Progenitor cell of endocrine pancreas (in vitro differentiated cells): ENCODE measurements at places on chromosomes 6 and 20. TPM values are rescaled to one million over a fixed set of nuclear protein-coding genes. Genes with fewer than 3 reads are reported as not detected.

DNA sequence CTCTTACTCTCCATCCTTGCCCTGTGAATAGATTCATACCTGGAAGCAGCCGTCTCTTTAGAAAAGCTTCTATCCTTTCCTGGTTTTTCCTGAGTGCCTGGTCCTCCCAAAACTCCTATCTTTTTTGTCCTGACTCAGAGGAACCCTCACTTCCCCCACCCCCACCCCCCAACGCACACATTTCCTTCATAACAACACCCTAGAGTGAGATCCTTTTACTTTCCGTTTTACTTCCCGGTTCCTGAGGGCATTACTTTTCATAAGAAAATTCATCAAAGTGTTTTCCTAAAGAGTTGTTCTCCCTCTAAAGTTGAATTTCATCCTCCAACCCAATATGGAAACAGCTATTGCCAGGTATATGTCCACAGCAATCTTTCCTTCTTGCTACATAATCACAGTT is 327.0 kb downstream of the NRN1 start:
- DNase-seq: no peak
- no peak overlapping the region for H3K4me3 ChIP-seq
- H3K27ac ChIP-seq: peak overlapping the region; percentile 71
- peaks cover 12% of the 10 kb centered on the region for H3K4me1 ChIP-seq

GRCh38 chr6:79384845-79385244 is 150.4 kb upstream of the HMGN3 start:
- no peaks in the 10 kb centered on the region for H3K36me3 ChIP-seq
- DNase-seq: no peak
- H3K4me1 ChIP-seq: peaks cover 17% of the 10 kb centered on the region
- no peaks in the 10 kb centered on the region for H3K27me3 ChIP-seq
- peak overlapping the region; percentile 22 for H3K27ac ChIP-seq

DNA sequence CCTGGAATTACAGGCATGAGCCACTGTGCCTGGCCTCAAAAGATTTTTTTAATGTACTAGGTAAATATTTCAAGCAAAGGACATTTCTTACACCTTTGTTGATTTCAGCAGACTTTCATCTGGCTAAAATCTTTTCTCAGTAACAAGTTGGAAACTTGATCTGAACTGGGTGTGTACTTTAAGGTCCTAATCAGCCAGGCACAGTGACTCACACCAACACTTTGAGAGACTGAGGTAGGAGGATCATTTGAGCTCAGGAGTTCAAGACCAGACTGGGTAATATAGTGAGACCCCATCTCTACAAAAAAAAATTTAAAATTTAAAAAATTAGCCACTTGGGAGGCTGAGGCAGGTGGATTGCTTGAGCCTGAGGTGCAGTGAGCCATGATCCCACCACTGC is 7.0 kb upstream of the RALGAPA2 start:
- no peak overlapping the region for H3K4me3 ChIP-seq
- DNase-seq: no peak
- H3K27ac ChIP-seq: no peak overlapping the region
- H3K27me3 ChIP-seq: no peaks in the 10 kb centered on the region

GRCh38 chr6:151701911-151702562 is 105.4 kb upstream of the ESR1 start:
- H3K36me3 ChIP-seq: no peaks in the 10 kb centered on the region
- peaks cover 4% of the 10 kb centered on the region for H3K4me1 ChIP-seq

- peaks cover 3% of the 10 kb centered on the region for H3K36me3 ChIP-seq
- DNase-seq: no peak
Observed at GRCh38 chr6:87200469-87201175, 45.3 kb downstream of the ZNF292 start.

DNA sequence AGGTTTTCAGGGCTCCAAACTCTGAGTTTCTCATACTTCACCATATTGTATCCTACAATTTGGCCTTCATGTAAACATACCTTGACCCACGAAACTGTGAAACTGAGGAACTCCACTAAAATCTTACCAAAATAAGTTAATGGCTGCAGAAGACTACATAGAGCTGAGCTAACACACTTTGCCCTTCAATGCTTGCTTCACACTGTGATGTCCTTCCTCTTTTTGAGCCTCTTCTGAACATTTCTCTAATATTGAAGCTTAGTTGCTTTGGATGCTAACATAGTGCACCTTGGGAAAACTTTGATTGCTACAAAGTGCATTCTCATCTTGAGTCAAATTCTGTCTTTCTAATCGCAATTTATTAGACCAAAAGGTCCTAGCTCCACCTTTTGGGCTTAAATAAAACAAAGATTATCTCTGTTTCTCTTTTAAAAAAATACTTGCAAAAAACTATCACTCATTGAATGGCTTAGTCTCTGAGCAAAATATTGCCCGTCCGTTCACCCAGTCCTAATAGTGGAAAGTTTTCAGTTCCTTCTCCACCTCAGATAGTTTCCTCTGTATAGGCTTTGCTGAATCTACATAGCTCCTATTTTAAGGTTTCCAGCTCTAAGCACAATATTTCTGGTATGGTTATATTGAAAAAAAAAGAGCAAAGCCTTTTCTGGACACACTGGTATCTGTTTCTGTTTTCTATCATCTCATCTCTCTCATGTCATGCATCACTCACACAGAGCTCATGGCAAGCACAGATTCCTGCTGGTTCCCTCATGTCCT is 494.6 kb downstream of the RFPL4B start:
- no peaks in the 10 kb centered on the region for H3K4me1 ChIP-seq
- no peak for DNase-seq
- no peaks in the 10 kb centered on the region for H3K27me3 ChIP-seq
- no peaks in the 10 kb centered on the region for H3K36me3 ChIP-seq
- H3K4me3 ChIP-seq: no peak overlapping the region
- H3K27ac ChIP-seq: no peak overlapping the region

GRCh38 chr6:9204171-9204570 is 768.8 kb upstream of the SLC35B3 start:
- no peak overlapping the region for H3K4me3 ChIP-seq
- no peaks in the 10 kb centered on the region for H3K27me3 ChIP-seq
- H3K36me3 ChIP-seq: no peaks in the 10 kb centered on the region

DNA sequence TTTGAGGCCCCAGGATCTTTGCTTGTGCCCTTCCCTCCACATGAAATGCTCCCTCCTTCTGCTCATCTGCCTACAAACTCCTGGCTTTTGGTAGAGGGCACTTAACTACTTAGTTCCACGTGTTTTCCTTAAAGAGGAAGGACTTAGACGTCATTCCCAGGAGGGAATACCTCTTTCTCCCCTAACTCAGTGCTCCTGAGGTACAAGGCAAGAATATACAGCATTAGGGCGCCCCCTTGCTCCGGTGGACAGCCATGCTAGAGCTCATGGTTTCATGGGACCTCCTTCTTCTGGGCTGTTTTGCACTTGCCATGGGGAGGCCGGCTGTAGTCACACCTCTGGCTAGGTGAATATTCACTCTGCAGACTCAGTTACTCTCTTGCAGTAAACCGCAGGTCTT is 93.8 kb upstream of the LY86 start:
- no peaks in the 10 kb centered on the region for H3K36me3 ChIP-seq
- no peak overlapping the region for H3K4me3 ChIP-seq
- H3K27me3 ChIP-seq: peaks cover 8% of the 10 kb centered on the region
- no peaks in the 10 kb centered on the region for H3K4me1 ChIP-seq
- peak; percentile 29 for DNase-seq

- peaks cover 11% of the 10 kb centered on the region for H3K27me3 ChIP-seq
- peaks cover 3% of the 10 kb centered on the region for H3K36me3 ChIP-seq
- H3K27ac ChIP-seq: no peak overlapping the region
- peaks cover 10% of the 10 kb centered on the region for H3K4me1 ChIP-seq
Observed at GRCh38 chr6:167094820-167095637, 27.9 kb upstream of the CCR6 start.

GRCh38 chr6:90053614-90054013 is 159.3 kb downstream of the GJA10 start:
- H3K4me1 ChIP-seq: no peaks in the 10 kb centered on the region
- H3K4me3 ChIP-seq: no peak overlapping the region
- H3K36me3 ChIP-seq: peaks cover 7% of the 10 kb centered on the region
- DNase-seq: no peak
- H3K27ac ChIP-seq: no peak overlapping the region
- no peaks in the 10 kb centered on the region for H3K27me3 ChIP-seq

DNA sequence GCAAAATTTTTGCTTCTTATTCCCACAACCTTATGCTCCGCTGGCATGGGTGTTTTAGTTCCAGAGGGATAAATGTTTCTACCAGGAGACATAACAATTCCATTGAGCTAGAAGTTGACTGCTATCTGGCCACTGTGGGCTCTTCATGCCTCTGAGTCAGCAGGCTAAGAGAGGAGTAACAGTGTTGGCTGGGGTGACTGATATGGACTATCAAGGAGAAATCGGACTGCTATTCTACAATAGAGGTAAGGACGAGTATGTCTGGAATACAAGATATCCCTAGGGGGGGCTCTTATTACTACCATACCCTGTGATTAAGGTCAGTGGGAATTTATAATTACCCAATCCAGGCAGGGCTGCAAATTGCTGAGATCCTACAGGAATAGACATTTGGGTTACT is 26.9 kb downstream of the FBXO30 start:
- no peaks in the 10 kb centered on the region for H3K27me3 ChIP-seq
- H3K4me1 ChIP-seq: no peaks in the 10 kb centered on the region
- no peak overlapping the region for H3K4me3 ChIP-seq
- DNase-seq: no peak
- H3K27ac ChIP-seq: no peak overlapping the region

DNA sequence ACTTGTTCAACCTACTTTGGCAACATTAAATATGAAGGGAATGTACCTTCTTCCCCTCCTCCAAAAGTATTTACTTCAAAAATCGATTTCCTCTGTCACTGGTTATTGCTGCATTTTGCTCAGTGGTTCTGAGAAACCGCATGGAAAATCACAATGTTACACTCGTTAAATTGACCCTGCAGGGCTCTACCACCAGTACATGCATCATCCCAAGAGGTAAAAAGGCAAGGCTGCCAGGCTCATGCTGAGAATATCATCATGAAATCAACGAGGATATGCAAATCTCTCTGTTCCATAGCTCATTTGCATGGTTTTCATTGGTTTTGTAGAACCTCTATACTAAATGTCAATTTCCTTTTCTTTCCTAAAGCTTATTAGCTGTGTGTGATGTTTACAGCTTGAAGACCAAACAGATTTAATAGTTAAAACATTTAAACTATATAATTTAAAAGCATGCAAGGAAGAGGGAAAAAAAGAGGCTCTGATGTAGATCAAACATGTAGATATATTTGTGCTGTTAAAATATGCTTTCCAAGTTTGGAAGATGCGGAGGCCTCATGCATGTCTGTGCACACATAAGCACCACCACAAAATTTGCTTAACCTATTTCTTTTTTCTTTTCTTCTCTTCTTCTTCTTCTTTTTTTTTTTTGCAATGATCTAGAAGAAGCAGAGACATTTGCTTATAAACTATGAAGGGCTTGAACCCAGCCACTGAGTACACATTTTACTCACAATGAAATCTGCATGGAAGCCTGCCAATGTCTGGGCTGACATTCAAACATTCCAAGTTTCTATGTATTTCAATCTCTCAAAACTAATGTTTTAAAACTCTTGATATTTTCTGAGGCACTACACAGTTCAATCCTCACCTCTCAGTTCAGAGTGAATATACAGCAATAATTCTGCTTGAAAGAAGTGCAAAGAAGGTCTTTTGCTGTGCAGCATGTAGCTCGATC is 194.0 kb downstream of the GMPR start:
- H3K4me1 ChIP-seq: peaks cover 10% of the 10 kb centered on the region
- no peak overlapping the region for H3K27ac ChIP-seq
- H3K27me3 ChIP-seq: no peaks in the 10 kb centered on the region
- DNase-seq: no peak
- H3K4me3 ChIP-seq: no peak overlapping the region
- H3K36me3 ChIP-seq: peaks cover 3% of the 10 kb centered on the region

DNA sequence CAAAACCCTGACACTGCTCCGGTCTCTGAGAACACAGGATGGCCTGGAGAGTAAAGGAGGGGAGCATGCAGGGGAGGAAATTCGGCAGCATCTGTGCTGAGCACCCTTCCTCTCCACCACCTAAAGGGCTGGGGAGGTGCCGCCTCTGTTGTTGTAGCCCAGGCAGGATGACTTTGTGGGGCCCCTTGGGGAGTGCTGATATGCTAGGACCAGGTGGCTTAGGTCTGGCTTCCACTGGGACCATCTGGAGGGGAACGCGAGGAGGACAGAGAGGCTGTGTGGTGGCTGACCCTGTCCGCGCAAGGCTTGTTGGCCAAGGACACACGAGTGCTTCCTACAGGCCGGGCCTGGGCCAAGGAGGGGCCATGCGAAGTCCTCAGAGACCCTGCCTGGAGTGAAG is 9.9 kb upstream of the RPS6KA2 start:
- H3K36me3 ChIP-seq: no peaks in the 10 kb centered on the region
- H3K4me1 ChIP-seq: peaks cover 4% of the 10 kb centered on the region
- no peak overlapping the region for H3K4me3 ChIP-seq
- peaks cover 30% of the 10 kb centered on the region for H3K27me3 ChIP-seq
- H3K27ac ChIP-seq: no peak overlapping the region
- DNase-seq: no peak

DNA sequence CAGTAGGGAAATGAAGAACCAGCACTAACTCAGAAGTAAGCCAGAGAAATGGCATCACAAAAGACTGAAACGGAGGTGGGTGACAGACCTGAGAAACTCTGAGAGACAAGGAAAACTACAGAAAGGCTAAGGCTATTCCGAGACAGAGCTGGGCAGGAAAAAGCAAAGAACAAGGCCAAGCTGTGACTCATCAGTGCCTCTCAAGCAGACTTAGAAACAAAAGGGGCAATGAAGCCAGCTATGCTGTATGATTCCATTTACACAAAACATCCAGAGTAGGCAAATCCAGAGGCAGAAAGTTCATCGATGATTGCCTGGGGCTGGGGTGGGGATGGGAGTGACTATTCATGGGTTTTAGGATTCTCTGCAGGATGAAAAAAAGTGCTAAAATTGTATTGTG is 50.0 kb downstream of the SLC23A2 start:
- no peak for DNase-seq
- peaks cover 6% of the 10 kb centered on the region for H3K36me3 ChIP-seq
- H3K27ac ChIP-seq: peak overlapping the region; percentile 45
- H3K4me1 ChIP-seq: no peaks in the 10 kb centered on the region
- H3K4me3 ChIP-seq: no peak overlapping the region
- H3K27me3 ChIP-seq: no peaks in the 10 kb centered on the region

DNA sequence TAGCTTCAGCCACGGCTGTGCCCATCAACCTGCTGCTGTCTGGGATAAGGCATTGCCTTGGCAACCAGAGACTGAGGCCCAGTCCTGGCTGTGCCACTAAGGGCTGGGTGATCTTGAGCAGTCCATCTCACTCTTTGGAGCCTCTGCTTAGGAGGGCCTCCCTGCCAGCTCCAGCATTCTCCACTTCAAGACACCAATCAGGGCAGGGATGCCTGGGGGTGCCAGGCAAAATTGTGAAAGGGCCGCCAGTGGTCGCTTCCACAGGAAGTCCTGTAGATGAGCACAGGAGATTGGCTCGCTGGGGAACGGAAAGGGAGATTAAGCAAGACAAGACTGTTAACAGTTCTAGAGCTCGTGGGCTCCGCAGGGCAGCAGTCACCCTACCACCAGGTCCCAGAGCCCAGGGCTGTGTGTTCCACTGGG is at the start of gene RAB44:
Gene RAB44, plus strand, starts transcription at position 346 of the 423 bp plus-strand sequence. CDS start 6,410 bp downstream, outside the sequence.
- no peak within 1 kb of the TSS for H3K27ac ChIP-seq
- DNase-seq: no peak
- H3K36me3 ChIP-seq: no peaks in the 10 kb centered on the region

TREML1 gene
- not detected in 2 replicates for total RNA-seq

CHRNA4 gene
- total RNA-seq: 0.43 and 0.44 TPM in 2 replicates

FHL5 gene
- not detected in 2 replicates for total RNA-seq

ENTPD6 gene
- 85.1 and 89.2 TPM in 2 replicates for total RNA-seq

ESF1 gene
- 17.9 and 18.5 TPM in 2 replicates for total RNA-seq

RIPPLY2 gene
- total RNA-seq: not detected in 2 replicates

SESN1 gene
- 23.9 and 31.0 TPM in 2 replicates for total RNA-seq

MLN gene
- total RNA-seq: not detected in 2 replicates

FAM209B gene
- not detected in 2 replicates for total RNA-seq

AURKA gene
- total RNA-seq: 24.5 and 26.1 TPM in 2 replicates

STK4 gene
- 36.3 and 37.4 TPM in 2 replicates for total RNA-seq
